Common myeloid progenitor, CD34-positive (primary cell): ENCODE measurements at places on chromosomes 5 and 9.
A peak's percentile ranks its signal among the peaks of the same experiment; 100 is the strongest.

DNA sequence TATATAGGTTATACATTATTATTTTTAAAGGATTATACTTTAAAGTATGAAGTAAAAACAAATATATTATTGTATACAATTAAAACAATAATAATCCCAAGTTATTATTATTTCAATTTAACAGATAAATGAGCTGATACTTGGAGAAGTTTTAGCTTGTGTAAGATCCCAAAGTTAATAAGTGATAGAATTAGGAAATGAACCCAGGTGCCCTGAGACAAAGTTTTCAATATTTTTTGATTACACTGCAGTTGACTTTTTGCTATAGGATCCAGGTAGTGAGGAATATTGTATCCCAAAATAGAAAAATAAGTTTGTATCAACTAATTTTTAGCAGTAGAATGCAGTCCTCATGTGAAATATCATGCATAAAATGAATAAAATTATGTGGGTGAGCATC is 543.2 kb upstream of the ZNF608 start:
- no peak for DNase-seq

- DNase-seq: no peak
Observed at GRCh38 chr5:2374703-2375102, 376.8 kb downstream of the IRX2 start.

DNA sequence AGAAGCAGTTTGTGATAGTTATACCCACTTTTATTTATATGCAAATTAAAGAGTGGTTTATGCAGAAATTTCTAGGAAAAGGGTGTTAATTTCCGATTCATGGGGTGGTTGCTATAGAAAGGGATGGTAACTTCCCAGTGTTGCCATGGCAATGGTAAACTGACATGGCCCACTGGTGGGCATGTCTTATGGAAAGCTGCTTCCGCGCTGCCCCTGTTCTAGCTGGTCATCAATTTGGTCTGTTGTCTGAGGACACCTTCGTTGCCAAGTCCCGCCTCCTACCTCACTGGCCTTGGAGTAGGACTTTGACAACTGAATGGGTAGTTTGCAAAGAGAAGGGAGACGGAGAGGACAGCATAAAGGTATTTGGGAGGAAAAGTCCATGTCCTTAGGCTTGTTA is 74.0 kb upstream of the SMIM23 start:
- no peak for DNase-seq

GRCh38 chr5:173672891-173673290 is 56.4 kb upstream of the BOD1 start:
- DNase-seq: no peak

GRCh38 chr5:135559354-135559753 is 19.4 kb downstream of the CXCL14 start:
- peak; percentile 60 for DNase-seq

GRCh38 chr5:95835682-95836385 is 13.3 kb upstream of the GLRX start:
- peak; percentile 85 for DNase-seq

- DNase-seq: no peak
Observed at GRCh38 chr9:36813154-36813553, 220.9 kb downstream of the PAX5 start.
